ENCODE measurements at places on chromosomes 6 and 20. TPM values are rescaled to one million over a fixed set of nuclear protein-coding genes. Genes with fewer than 3 reads are reported as not detected.

The KIAA1755 gene
- not detected for total RNA-seq

GRCh38 chr6:166515072-166515810, 71.2 kb downstream of the RAMACL start:
- H3K4me3 ChIP-seq, result no peak overlapping the region
- H3K27me3 ChIP-seq, result no peaks in the 10 kb centered on the region
- no peak overlapping the region for H3K27ac ChIP-seq

The RPS6KA2 gene
- 4.2 TPM for total RNA-seq

DNA sequence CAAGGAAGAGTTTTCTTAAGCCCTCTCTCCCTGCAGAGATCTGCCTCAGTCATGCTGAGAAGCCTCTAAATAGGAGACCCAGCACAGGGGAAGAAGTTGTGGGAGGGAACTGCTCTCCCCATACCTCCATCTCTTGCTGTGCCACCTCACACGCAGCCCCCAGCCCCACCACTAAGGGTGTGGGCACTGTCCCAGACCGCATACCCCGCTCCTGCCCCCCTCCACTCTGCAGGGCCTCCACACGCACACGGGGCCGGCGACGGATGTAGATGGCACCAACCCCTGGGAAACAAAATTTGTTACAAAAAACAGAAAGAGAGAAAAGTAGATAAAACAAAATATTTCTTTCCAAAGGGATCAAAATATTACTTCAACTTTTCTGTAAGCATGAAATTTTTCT, 10.2 kb upstream of the CPNE1 start:
- H3K4me3 ChIP-seq, result no peak overlapping the region
- H3K27me3 ChIP-seq, result no peaks in the 10 kb centered on the region
- no peak for DNase-seq
- H3K27ac ChIP-seq, result no peak overlapping the region

GRCh38 chr6:25675167-25675566, 23.2 kb downstream of the SCGN start:
- no peaks in the 10 kb centered on the region for H3K36me3 ChIP-seq
- H3K27ac ChIP-seq, result no peak overlapping the region
- H3K27me3 ChIP-seq, result peaks cover 14% of the 10 kb centered on the region
- DNase-seq, result no peak

The GABRR2 gene
- not detected for total RNA-seq

- no peak for DNase-seq
- no peaks in the 10 kb centered on the region for H3K36me3 ChIP-seq
- no peaks in the 10 kb centered on the region for H3K4me1 ChIP-seq
- peaks cover 12% of the 10 kb centered on the region for H3K27me3 ChIP-seq
Observed at GRCh38 chr6:106959985-106960384, 14.5 kb downstream of the CD24 start.

- no peaks in the 10 kb centered on the region for H3K36me3 ChIP-seq
- no peak overlapping the region for H3K4me3 ChIP-seq
- no peaks in the 10 kb centered on the region for H3K4me1 ChIP-seq
- peaks cover 3% of the 10 kb centered on the region for H3K27me3 ChIP-seq
- no peak for DNase-seq
Observed at GRCh38 chr6:40898073-40898472, 140.9 kb downstream of the UNC5CL start.

The SRSF12 gene
- total RNA-seq, result 0.74 TPM

All from activated naive CD8-positive, alpha-beta T cell treated with anti-CD3 and anti-CD28 coated beads for 36 hours (primary cell).